ENCODE measurements at places on chromosomes 2 and 18.

DNA sequence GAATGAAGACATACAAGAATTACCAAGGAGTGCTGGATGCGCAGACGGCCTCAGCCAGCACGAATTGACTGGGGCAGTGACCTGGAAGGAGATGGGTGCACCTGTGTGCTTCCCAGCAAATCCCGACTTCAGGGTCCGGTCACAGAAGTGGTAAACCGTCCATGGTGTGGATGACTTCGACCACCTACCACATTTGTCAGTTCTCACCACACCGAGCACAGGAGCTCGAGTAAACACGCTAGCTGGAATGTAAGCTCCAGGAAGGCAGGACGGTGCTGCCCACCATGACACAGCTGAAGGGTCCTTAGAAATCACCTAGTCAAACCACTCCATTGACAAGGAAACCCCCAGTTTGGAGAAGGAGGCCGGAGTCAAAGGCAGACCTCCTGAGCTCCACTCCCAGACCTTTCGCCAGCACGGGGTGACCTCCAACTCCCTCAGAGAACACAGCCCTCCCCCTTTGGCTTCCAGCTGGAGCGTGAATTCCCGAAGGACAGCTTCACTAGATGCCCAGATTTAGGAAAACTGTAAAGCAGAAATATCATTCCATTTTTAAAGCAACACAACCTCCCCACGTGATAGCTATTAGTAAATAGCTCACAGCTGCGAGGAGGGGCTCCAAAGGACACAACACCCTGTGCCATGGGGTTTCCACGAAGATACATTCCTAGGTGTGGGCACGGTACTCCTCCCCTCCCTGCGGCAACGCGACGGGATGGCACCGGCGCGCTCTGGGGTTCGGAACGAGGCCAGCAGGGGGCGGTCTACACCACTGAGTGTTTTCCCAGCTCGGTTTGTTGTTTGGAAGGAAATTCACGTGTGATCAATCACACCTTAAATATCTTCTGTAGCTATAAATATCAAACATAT lies 34.1 kb upstream of the GNAL start:
- DNase-seq: peak; percentile 13

DNA sequence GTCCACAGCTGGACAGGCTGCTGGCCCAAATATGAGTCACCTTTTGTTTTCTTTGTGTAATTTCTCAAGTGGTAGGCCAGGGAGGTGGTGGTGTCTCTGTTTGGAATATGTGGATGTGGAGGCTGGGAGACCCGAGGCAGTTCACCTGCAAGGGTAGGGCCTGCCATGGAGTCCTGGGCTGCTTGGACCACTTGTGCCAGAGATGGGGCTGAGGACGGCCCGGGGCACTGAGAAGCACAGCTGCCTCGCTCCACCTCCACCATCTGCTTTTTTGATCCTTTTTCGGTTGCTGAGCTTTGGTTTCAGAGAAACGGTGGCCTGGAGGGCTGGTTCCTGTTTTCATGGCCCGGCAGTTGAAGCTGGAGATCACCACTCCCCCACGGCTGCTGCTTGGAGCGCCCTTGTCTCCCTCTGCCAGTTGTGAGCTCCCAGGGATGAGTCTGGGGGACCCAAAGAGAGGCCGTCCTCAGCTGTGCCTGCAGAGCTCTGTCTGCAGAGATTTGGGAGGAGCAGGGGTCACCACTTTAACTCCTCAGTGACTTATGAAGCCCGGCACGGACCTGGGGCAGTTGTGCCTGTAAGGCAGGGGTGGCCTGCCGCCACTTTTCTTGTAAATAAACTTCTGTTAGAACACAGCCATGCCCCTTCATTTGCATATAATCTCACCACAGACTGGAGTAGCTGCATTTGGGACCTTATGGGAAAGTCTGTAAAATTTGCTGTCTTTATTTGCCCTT lies 67.6 kb upstream of the MCFD2 start:
- DNase-seq: no peak

DNA sequence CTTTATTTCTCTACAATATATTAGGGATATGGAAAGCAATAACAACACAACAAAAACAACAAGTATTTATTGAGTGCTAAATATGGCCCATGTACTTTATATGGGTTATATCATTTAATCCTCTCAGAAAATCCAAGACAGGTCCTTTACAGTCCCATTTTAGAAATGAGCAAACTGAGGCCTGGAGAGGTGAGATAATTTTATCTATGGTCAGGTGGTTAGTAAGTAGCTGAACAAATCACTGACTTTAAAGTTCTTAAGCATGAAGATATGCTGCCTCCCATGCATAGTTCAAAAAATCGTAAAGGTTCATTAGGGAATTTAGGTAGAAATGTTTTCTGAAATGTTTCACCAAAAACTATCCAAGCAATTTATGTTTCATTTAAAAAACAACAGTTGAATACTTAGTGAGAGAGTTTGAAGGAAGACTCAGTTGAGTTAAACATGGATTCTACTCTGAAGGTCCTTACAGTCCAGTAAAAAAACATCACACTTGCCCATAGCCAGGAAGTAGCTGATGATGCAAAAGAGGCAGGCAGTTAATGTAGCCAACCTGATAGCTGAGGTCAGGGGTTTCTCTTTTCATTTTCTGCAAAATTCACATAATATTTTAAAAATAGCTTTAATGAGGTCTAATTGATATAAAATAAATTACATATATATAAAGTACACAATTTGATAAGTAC lies 7.6 kb upstream of the NFE2L2 start:
- DNase-seq: no peak

DNA sequence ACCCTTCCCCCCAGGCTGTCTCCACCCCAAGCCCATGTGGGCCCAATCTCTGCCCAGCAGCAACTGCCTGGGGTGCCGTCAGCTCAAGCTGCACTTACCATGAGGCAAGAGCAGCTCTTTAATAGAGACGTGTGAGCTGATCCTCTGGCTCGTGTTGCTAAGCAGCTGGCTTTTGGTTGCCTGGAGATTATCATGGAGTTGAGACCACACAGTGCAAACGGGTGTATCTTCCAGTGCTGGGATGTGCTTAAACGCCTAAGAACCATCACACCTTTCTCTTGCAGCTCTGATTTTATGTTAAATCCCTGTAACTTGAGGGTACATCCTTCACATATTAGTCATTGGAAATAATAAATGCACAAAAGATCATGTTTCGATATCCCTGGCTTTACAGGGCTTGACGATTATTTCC lies 271.1 kb downstream of the PRKCE start:
- no peak for DNase-seq

- no peak for DNase-seq
Measured at GRCh38 chr18:11672846-11673454, 16.1 kb upstream of the GNAL start.

- no peak for DNase-seq
Measured at GRCh38 chr2:152303951-152304350, 31.0 kb upstream of the FMNL2 start.

- DNase-seq: no peak
Measured at GRCh38 chr2:27369471-27370025, 590 bp downstream of the EIF2B4 start.

GRCh38 chr2:163191372-163191771 lies 352.8 kb upstream of the KCNH7 start:
- DNase-seq: no peak

DNA sequence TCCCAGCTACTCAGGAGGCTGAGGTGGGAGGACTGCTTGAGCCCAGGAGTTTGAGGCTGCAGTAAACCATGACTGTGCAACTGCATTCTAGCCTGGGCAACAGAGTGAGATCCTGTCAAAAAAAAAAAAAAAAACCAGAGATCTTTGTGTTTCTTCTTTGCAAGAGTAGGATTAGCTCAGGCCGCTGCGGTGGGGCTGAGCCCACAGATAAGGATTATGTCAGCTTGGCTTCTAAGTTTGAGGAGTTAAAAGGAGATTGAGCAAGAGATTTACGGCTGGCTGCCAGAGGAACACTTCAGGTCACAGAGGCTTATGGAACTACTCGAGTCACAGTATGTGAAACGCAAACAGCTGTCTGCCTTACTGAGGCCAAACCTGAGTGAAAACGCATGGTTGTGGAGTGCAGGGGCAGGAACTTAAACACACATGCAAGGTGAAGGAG lies 146.7 kb upstream of the L3MBTL4 start:
- DNase-seq: no peak

GRCh38 chr2:147460155-147460554 lies 384.7 kb upstream of the ACVR2A start:
- no peak for DNase-seq

DNA sequence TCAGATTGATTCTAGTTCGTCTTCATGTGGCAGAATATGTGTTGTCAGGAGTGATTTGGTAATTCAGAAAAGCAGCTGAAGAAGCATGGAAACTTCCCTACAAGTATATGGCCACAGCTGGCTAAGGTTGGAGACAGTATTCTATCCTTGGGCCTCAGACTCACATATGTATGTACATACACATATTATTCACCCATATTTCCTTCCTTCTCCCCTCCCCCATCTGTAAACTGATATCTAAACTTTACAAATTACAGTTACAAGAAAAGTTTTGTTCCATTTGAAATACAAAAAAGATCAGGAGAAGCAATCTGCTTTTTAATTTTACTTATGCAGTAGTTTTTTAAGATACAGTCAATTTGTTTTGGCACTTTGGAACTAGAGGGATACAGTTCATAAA lies 3.1 kb downstream of the SP3 start:
- no peak for DNase-seq

GRCh38 chr2:65344689-65345088 lies 87.7 kb downstream of the SPRED2 start:
- no peak for DNase-seq

DNA sequence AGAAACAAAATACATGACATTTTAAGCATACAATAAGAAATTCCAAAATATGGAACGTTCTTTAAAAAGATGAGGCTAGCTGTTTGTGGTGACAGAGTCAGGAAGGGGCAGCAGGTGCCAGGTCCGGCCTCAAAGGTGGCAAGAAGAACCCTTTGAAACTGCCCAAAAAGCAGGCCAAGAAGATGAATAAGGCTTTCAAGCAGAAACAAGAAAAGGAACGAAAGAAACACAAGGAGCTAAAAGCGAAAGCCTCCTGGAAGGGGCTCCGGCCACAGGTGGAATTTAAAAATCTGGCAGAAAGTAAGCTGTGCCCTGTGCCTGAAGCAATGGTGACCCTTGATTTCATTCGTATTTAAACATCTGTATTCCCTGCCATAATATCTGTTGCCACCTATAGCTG lies 5.5 kb downstream of the WDR33 start:
- no peak for DNase-seq

DNA sequence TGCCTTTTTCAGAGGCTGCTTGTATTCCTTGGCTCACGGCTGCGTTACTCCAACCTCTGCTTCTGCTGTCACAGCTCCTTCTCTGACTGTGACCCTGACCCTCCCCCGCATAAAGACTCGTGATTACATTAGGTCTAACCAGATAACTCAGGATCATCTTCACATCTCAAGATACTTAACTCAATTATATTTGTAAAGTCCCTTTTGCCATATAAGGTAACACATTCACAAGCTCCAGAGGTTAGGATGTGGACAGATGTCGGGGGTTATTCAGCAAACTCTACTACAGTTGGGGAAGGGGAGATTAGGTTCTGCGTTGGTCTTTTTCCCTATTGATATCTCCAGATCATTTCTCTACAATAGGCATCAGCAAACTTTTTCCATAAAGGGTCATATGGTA lies 76.9 kb downstream of the EVA1A start:
- no peak for DNase-seq

GRCh38 chr2:74008761-74009395 lies 24.2 kb downstream of the TET3 start:
- DNase-seq: no peak

GRCh38 chr2:129737660-129738527 lies 241.6 kb upstream of the RAB6C start:
- DNase-seq: no peak

DNA sequence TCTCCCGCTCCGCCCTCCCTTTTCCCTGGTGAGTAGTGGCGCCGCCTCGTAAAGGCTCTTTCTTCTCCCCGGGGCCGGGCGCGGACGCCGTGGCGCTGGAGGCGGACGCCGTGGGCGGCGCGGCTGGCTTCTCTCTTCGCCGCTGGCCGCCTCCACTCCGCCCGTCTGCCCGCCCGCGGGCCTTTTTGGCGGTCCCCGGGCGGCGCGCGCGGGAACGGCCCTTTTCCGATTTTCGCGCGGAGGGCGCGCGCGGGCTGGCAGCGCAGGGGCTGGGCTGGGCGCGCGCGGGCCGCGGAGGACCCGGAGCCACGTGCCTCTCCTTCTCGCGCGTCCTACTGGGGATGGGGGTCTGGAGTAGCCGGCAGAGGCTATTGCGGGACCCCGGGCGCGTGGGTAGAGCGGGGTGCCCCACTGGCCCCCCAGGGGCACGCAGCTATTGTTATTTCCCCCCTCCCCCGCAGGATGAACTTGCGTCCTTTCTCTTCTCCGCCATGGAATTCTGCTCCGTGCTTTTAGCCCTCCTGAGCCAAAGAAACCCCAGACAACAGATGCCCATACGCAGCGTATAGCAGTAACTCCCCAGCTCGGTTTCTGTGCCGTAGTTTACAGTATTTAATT lies 472 bp downstream of the SLC20A1 start:
- no peak for DNase-seq

GRCh38 chr2:86260978-86261377 lies 61.7 kb downstream of the MRPL35 start:
- no peak for DNase-seq

- no peak for DNase-seq
Measured at GRCh38 chr18:72174972-72175649, 369.0 kb downstream of the CBLN2 start.

DNA sequence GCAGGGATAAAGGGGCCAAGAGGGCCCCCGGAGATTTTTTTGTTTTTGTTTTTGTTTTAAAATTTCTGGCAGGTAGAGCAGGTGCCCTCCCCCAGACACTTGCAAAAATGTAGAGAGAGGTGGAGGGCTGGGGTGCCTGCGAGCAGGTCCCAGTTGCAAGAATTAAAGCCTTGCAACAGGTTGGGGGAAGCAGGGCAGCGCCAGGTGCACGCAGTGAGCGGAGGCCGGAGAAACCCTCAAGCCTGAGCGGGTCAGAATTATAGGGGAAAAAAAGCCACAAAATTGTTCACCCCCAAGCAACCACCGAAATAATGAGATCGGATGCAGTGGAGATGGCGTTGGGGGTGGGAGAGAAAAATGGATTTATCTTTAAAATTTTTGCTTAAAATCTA lies 527 bp downstream of the IGFBP5 start:
- DNase-seq: no peak

GRCh38 chr2:20144861-20145260 lies 80.1 kb downstream of the SDC1 start:
- DNase-seq: no peak

DNA sequence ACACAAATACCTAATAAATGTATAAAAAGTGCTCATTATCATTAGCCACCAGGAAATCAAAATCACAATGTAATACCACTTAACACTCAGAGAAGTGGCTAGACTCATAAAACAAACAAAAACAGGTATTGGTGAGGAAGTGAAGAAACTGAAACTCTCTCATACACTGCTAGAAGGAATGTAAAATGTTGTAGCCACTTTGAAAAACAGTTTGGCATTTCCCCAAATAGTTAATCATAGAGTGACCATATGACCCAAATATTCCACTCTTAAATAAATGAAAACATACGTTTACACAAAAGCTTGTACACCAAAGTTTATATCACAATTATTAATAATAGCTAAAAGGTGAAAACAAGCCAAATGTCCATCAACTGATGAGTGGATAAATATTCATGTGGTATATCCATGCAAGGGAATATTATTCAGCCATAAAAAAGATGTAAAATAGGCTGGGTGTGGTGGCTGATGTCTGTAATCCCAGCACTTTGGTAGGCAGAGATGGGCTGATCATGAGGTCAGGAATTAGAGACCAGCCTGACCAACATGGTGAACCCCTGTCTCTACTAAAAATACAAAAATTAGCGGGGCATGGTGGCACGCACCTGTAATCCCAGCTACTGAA lies 86.2 kb upstream of the COL5A2 start:
- DNase-seq: no peak
